CD4-positive, alpha-beta memory T cell (primary cell): ENCODE measurements at places on chromosomes 2 and 18. TPM values are rescaled to one million over a fixed set of nuclear protein-coding genes. Genes with fewer than 3 reads are reported as not detected.

The ICOS gene
- total RNA-seq = 52.9 TPM

The CPS1 gene
- 0.44 TPM for total RNA-seq

DNA sequence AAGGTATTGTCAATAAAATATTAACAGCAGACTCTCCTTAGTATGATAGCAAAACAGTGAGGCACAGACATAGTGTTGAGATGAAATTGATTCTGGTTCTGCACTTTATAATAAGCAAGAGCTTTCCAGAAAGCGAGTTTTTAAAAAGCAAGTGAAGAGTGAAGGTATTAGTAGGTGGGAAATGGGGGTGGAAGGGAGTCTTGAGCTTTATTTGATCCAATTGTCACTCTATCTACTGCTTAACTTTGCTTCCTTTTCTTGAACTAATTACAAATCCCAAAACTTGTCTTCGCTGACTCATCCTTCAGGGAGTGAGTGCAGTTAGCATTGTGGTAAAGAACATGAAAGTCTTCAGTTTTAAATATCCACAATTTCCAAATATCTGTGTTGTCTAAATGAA is 120.6 kb upstream of the BOD1L2 start:
- no peak for DNase-seq
- no peak overlapping the region for H3K4me3 ChIP-seq
- no peaks in the 10 kb centered on the region for H3K27me3 ChIP-seq
- no peaks in the 10 kb centered on the region for H3K4me1 ChIP-seq
- H3K36me3 ChIP-seq = peaks cover 13% of the 10 kb centered on the region

DNA sequence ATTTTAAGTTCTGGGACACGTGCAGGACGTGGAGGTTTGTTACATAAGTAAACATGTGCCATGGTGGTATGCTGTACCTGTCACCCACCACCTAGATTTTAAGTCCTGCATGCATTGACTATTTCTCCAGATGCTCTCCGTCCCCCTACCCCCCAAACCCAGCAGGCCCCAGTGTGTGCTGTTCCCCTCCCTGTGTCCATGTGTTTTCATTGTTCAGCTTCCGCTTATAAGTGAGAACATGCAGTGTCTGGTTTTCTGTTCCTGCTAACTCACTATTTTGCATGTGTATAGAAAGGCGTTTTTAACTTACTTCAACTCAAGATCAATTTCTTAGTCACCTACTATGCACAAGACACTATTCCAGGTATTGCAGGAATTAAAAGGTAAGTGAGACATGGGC is 128.0 kb downstream of the PLCL1 start:
- no peaks in the 10 kb centered on the region for H3K36me3 ChIP-seq
- no peaks in the 10 kb centered on the region for H3K27me3 ChIP-seq
- peaks cover 20% of the 10 kb centered on the region for H3K4me1 ChIP-seq
- H3K27ac ChIP-seq = no peak overlapping the region
- DNase-seq = no peak
- no peak overlapping the region for H3K4me3 ChIP-seq

DNA sequence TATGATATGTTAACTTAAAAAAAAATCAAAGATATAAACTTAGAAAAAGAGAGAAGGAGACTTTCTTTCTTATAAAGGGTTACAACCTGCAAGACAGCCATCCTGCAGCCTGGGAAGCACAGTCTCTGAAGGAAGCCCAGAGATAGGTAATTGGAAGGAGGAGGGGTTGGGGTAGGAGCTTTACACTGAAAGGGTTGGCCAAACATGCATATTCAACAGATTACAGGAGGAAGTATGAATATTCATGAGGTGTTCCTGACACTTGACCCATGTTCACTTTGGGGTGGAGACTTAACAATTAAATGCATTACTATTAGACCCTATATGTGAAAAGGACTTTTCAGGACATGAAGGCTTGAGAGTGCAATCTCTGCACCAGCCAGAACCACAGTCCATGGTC is 71.7 kb upstream of the CDH2 start:
- no peak overlapping the region for H3K27ac ChIP-seq
- no peaks in the 10 kb centered on the region for H3K27me3 ChIP-seq
- H3K36me3 ChIP-seq = no peaks in the 10 kb centered on the region
- no peak for DNase-seq
- H3K4me3 ChIP-seq = no peak overlapping the region

The TNS1 gene
- 0.78 TPM for total RNA-seq

The CACNB4 gene
- total RNA-seq = 0.64 TPM

The SCG2 gene
- total RNA-seq = not detected

DNA sequence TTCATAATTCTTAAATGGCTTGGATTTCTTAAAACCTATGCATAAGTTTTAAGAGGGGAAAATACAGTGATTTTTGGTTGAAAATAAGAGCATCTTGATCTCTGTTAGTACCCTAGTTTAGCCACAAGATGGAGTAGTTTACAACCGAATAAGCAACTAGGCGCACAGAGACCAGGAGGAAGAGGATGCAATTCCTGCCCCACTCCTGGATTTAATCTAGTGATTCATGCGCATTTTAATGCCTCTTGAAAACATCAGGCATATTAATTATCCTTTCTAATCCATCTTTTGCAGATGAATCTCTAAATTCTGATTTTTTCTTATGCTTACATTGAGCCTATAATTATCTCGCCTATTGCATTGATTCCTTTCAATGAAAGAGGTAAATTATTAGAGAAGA is 76.7 kb downstream of the MRPS9 start:
- H3K27me3 ChIP-seq = no peaks in the 10 kb centered on the region
- peak; percentile 10 for DNase-seq
- H3K27ac ChIP-seq = no peak overlapping the region
- H3K4me1 ChIP-seq = no peaks in the 10 kb centered on the region
- no peak overlapping the region for H3K4me3 ChIP-seq
